Activated T-helper 9 cell treated with anti-CD3 and anti-CD28 coated beads, Interleukin-2, amount 50 U/mL, for 16 hours (primary cell): ENCODE measurements at places on chromosomes 3 and 15.

DNA sequence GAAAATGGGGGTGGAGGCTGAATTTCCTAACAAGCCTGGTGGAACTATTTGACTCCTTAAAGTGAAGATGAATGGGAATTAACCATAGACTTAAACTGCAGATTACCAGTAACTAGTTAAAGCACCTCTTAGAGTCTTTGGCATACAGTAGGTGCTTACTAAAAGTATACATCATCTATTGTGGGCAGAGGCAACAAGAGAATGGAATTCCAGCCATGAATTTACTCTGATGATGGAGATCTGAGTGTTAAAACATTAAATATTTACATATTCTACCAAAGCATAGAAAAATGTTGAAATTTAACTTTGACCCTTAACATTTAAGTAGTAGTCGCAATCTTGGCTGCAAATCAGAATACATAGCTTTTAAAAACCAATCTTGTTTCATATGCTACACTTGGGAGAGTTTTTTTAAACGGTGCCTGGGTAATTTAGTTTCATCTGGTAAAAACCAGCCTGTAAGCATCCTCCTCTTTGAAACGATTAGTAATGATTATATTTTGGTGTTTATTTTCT, 5.2 kb downstream of the UBA5 start:
- DNase-seq, result no peak

DNA sequence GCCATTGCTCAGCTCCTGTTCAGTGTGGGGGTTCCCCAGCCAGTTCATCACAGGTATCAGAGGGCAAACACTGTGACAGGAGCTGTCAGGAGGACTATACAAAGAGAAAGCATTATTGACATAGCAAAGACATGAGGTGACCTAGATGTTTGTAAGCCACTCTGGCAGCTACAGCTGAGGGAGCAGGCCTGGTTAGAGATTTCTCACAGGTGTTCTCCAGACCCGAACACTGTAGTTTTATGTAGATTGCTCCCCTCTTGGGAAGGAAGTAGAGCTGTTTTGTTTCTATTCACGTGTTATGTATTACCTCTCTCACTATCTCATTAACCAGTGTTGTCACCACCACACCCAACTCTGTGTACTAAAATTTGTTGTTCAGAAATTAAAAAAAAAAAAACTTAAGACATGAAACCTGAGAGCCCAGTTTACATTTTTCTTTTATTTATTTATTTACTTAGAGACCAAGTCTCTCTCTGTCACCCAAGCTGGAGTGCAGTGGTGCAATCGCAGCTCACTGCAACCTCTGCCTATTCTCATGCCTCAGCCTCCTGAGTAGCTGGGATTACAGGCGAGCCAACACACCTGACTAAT, 123.7 kb downstream of the RBPMS2 start:
- DNase-seq, result peak; percentile 11

DNA sequence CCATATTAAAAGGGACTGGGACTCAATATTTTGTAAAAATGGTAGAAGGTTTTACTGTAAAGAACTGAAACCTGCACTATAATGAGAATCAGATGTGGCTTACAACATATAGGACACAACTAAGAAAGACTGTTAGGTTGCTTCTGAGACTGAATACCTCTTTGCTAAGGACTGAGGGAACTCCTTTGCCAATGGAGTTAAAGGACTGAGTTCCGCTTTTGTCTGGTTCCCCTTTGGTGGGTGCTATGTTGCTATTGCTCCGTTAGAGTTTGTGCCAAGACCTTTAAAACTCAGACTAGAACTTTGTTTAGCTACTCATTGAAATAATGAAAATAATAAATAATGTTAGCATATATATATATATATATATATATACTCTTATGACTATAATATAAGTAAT, 147.8 kb upstream of the KCNMB2 start:
- DNase-seq, result no peak

DNA sequence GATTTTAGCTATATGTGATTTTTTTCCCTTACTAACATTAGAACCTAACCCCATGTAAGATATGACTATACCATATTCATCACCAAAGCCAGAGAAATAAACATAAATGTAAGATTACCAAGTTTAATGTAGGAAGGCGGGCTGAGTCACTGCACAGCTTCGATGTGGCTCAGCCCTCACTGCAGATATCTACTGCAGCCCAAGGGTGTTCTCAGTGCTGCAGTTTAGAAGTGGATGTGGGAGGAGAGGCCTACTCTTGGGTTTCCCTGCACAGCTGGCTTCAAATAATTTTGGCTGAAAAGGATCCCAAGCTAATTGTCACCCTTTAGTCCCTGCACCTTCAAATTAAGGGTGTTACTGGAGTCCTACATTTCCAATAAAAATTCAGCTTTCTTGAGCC, 9.3 kb downstream of the ARPP19 start:
- DNase-seq, result peak; percentile 20

GRCh38 chr3:56851966-56852884, 50.5 kb upstream of the ARHGEF3 start:
- no peak for DNase-seq

- no peak for DNase-seq
Observed at GRCh38 chr15:48336940-48337339, 5.7 kb downstream of the DUT start.

DNA sequence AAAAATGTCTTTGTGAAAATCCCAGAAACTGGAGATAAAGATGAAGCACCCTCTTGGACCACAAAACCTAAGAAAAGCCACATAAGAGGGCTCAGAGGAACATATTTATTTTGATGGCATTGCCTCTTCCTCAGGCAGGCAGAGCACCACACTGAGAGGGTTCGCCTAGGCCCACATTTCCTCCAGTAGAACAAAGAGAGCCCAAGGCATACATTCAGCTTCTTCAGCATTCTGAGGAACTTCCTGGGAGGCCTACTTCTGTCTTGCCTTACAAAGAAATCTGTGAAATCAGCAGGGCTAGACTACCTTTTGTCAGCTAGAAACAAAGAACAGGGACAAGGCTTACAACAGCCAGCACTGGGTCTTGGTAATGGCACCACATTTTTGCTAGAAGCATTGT, 1325.3 kb downstream of the SI start:
- DNase-seq, result no peak

- DNase-seq, result no peak
Observed at GRCh38 chr3:126266291-126266840, 86.0 kb upstream of the ALDH1L1 start.

GRCh38 chr3:168531116-168531515, 435.4 kb upstream of the GOLIM4 start:
- no peak for DNase-seq

DNA sequence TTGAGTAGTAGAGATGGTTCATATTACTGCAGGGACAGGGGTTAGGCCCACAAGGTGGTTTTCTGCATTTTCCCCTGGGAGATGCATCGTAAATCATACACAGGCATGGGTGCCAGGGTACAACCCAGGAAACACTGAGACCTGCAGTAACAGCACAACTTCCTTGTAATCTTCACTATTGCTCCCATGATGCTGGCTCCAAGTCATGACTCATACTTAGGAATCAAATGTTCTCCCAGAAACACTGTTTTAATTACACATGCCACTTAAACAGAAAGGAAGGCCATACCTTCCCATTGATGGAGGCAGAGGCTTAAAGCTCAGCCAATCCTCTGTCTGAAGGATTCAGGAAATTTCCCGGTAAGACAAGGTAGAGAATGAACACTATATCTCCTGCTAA, 106.5 kb downstream of the ERC2 start:
- no peak for DNase-seq

DNA sequence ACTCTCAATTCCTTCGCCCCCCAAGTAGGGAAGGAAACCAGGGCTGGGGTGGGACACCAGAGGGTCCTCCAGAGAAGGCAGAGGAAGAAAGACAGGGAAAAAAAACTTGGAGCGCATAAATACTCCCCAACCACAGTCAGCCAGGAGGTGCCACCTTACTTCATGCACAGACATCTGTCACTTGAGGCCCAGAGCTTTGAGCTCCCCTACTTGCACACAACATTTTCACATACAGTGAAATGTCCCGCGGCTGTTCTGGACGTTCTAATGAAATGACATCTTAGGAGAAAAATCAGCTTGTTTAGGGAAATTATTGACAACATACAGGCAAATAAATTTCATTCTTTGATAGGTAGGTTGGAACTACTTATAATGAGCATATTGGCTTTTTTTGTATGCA, 113.0 kb downstream of the LIPC start:
- no peak for DNase-seq

DNA sequence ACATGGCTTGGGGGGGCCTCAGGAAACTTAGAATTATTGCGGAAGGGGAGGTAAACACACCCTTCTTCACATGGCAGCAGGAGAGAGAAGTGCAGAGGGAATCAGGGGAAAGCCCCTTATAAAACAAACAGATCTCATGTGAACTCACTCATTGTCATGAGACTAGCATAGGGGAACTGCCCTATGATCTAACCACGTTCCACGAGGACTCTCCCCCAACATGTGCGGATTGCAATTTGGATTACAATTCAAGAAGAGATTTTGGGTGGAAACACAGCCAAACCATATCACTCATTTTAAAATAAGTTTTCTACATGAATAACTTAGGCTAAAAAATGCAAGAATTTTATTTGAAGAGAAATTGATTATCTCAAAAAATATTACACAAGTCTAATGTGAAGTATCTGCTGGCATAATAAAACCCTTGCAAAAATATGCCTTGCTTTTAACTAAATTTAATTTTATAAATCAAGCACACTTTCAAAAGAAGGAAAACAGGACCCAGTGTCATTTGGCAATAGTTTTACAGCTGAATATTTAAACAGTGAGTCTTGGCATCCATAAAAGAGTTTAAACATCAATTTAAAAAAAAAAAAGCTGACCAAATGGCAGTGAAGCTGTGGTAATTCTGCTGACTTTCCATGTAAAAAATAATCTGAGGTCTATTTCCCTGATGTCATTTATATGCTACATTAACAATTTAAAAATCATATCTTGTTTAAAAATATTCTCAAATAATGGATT, 1057.2 kb downstream of the NAALADL2 start:
- no peak for DNase-seq

- no peak for DNase-seq
Observed at GRCh38 chr3:57903124-57903890, 104.9 kb upstream of the FLNB start.

DNA sequence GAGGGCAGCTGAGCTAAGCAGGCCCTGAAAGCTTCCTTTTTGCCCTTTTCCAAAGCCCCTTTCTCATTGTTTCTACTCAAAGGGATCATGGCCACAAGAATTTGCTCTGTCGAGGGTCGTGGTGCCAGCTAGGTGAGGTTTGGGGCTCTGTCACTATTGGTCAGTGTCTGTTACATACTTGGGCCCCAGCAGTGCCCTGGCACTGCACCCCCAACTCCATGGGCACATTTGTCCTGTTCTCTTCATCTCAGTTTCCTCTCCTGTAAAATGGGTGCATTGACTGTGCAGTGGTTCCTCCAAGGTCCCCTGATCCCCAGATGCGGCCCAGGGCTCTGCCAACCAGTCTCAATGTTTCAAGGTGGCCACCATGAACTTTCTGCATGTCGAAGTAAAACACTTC, 62.1 kb downstream of the SLC6A6 start:
- DNase-seq, result no peak

DNA sequence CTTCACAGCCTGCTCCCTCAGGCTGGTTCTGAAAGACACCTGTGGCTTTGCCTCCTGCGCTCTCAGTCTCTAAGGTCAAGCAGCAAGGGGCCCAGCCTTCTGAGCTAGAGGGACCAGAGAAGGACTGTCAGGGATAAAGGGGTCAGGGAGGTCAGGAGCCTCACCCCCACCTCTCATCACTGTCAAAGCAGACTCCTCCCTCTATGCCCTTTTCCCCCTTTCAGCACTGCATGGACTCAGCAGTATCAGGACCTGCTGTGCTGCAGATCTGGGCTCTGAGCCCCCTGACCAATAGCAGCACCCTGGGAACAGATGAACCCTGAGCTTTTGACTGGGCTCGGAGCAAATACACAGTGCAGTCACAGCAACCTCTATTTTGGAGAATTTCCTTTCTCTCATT, 3.2 kb upstream of the BMF start:
- DNase-seq, result no peak

DNA sequence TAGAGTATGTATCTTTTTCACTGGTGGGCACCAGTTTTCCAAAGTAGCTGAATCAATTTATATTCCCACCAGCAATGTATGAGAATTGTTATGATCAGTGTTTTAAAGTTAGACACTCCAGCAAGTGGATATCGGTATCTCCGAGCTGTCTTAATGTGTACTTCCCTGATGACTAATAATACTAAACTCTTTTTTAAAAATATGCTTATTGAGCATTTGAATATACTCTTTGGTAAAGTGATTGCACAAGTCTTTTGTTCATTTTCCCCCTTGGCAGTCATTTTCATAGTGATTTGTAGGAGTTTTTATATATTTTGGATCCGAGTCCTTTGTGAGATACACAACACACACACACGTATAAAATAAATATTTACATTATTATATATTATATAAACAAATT, 12.5 kb upstream of the FEM1B start:
- no peak for DNase-seq

- no peak for DNase-seq
Observed at GRCh38 chr15:65517866-65518207, 348 bp upstream of the DPP8 start.

DNA sequence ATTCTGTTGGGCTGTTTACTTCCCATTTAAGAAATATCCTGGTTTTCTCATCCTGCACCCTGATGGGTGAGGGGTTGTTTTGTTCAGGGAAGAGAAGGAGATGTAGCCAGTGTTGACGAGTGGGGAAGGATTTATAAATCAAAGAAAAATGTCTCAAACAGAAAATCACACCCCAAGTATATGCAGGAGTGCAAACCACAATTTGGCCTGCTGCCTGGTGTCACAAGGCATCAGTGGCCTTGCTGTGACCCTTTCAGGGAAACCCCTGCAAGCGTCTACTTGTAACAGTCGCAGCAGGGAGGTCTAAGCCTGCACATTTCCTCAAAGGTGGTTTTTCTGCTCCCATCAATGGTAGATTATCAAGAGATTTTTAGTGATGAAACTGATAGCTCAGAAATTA, 132.6 kb upstream of the LRRN1 start:
- no peak for DNase-seq

GRCh38 chr3:56836276-56837163, 34.8 kb upstream of the ARHGEF3 start:
- DNase-seq, result no peak

GRCh38 chr3:3126477-3127431, at the start of gene TRNT1:
Gene TRNT1, plus strand, starts transcription at chr3:3126940. Its CDS starts 2,101 bp downstream, at chr3:3129041.
- DNase-seq, result peak; percentile 95

GRCh38 chr3:43005253-43005652, 26.1 kb downstream of the GASK1A start:
- no peak for DNase-seq

- DNase-seq, result no peak
Observed at GRCh38 chr15:78347586-78348543, 7.7 kb downstream of the CRABP1 start.

DNA sequence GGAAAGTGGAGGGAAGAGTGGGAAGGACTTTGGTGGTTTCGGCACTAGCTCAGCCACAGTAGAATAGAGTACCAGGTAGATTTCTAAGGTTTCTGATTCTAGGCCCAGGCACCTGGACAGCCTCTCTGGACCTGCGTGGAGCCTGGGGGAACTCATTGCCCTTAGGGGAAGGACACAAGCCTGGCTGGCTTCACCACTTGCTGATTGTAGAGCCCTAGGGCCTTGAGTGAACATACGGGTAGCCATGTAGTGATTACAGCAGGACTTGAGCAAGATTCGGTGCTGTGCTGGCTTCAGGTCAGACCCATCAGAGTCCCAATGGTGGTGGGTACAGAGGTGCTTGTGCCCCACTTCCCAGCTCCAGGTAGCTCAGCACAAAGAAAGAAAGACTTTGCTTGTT, 47.0 kb downstream of the FAM81A start:
- DNase-seq, result no peak

GRCh38 chr3:53604232-53604631, 109.8 kb downstream of the CACNA1D start:
- DNase-seq, result no peak
